ENCODE measurements at places on chromosomes 7 and 10.

DNA sequence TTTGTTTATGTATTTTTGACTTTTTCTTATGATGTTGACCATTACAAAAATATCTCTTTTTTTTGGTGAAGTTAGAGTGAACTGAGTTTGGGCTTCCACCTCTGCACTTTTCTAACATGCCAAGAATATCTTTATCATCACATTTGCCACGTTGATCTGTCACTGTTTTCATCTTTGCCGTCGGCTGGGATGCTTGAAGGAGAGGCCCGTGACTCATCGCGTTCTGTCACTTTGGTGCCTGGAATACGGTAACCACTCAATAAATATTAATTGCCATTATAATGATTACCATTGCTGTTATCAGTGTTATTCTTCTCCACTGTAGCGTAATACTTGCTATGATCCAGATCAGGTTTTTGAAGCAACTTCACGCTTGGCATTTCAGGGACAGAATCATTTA, 350.8 kb upstream of the PFKP start:
- DNase-seq: no peak

- no peak for DNase-seq
Observed at GRCh38 chr10:112799038-112799437, 151.0 kb upstream of the TCF7L2 start.

- DNase-seq: no peak
Observed at GRCh38 chr7:22723637-22724036, 3.4 kb upstream of the IL6 start.

DNA sequence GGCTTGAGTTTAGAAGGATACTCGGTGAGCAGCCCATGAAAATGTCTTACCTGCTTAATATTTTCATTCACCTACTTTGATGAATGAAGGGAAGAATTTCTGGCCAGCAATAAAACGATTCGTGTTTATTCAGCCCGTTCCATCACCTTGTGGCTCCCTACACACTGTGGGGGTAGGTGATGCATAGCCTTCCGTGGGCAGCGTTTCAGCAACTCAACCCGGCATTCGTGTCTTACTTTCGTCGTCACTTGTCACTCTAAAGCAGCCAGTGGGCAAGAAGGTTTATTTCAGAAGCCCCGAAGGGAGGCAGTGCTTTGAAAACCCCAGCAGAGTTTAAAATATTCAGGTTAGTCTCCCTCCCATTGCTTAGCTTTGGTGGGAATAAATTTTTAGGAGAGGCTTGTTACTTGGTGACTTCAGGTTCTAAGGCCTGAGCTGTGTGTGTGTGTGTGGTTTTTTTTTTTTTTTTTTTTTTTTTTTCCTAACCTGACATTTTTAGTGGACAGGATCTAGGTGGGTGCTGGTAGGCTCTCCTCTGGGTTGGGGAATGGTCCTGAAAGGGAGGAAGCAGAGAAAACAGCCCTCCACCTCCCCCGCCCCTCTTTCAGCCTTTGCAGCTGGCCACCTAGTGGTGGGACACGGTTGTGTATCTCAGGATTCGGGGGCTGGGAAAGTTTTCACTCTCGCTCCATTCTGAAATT, 1.8 kb downstream of the GRK5 start:
- DNase-seq: peak; percentile 12

Data from activated CD4-positive, CD25-positive, alpha-beta regulatory T cell (primary cell).